ENCODE measurements at places on chromosomes 12 and 14. TPM values are rescaled to one million over a fixed set of nuclear protein-coding genes. Genes with fewer than 3 reads are reported as not detected.

APOF gene
- not detected for total RNA-seq

KLRC2 gene
- total RNA-seq = not detected

CATSPERB gene
- total RNA-seq = 2.8 TPM

DNA sequence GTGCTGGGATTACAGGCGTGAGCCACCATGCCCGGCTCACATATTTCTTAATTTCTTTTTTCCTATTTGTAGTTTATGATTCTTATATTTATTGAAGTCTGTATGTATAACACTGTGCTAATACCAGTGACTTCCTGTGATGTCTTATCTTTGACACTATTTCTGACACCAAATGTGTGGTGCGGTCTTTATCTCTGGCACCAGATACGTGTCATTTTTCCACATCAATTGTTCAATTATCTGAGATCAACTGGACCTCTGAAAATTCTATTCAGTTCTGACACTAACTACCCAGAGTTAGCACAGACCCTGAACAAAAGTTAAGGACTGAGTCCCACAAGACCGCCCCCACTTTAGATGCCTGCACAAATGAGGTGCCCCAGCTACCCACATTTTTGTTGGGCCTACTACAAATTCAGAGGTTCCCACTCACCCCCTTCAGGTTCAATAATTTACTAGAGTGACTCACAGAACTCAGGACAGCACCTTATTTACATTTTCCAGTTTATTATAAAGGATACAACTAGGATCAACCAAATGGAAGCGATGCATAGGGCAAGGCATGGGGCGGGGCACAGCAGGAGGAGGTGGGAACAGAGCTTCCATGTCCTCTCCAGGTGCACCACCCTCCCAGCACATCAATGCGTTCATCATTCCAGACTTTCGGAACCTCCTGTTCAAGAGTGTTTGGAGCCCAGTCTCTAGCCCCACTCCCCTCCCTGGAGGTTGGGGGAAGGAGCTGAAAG is 11.6 kb upstream of the SRSF9 start:
- no peak for DNase-seq
- no peak overlapping the region for H3K27ac ChIP-seq
- no peaks in the 10 kb centered on the region for H3K36me3 ChIP-seq
- no peaks in the 10 kb centered on the region for H3K4me1 ChIP-seq
- no peak overlapping the region for H3K4me3 ChIP-seq

GRCh38 chr14:97705976-97706375 is 908.8 kb downstream of the VRK1 start:
- H3K4me1 ChIP-seq = peaks cover 8% of the 10 kb centered on the region
- H3K36me3 ChIP-seq = no peaks in the 10 kb centered on the region
- DNase-seq = no peak
- H3K27ac ChIP-seq = no peak overlapping the region
- no peak overlapping the region for H3K4me3 ChIP-seq
- H3K27me3 ChIP-seq = no peaks in the 10 kb centered on the region

DNA sequence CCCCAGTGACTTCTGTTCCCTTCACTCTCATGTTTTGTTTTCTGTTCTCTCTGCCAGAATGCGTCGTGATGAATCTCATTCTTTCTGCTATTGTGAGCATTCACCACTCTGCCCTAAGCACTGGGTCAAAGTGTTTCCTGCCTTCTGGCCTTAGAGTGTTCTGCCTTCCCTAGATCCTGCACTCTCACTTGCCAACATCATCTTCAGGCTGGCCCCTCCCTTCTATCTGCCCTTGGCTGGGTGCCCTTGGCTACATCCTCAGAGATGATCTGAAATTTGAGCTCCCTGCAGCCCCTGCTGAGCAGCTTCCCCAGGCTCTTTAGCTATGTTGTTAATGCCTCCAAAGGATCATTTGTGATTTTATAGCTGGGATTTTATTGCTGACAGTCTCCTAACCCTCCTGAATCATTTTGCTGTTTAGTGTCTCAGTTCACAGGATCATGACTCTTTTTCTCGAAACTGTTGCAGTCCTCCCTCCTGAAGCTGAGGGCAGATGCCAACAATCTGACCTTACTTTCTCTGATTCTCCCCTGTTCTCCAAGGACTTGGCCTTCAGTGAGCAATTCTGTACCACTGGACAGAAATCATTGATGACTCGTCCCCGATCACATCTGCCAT is 4.5 kb downstream of the DHRS2 start:
- DNase-seq = no peak
- no peaks in the 10 kb centered on the region for H3K36me3 ChIP-seq
- H3K4me1 ChIP-seq = no peaks in the 10 kb centered on the region
- H3K4me3 ChIP-seq = no peak overlapping the region
- no peak overlapping the region for H3K27ac ChIP-seq
- no peaks in the 10 kb centered on the region for H3K27me3 ChIP-seq

- DNase-seq = no peak
- H3K36me3 ChIP-seq = no peaks in the 10 kb centered on the region
- no peak overlapping the region for H3K4me3 ChIP-seq
Measured at GRCh38 chr12:94867066-94867855, 136.2 kb downstream of the NDUFA12 start.

DNA sequence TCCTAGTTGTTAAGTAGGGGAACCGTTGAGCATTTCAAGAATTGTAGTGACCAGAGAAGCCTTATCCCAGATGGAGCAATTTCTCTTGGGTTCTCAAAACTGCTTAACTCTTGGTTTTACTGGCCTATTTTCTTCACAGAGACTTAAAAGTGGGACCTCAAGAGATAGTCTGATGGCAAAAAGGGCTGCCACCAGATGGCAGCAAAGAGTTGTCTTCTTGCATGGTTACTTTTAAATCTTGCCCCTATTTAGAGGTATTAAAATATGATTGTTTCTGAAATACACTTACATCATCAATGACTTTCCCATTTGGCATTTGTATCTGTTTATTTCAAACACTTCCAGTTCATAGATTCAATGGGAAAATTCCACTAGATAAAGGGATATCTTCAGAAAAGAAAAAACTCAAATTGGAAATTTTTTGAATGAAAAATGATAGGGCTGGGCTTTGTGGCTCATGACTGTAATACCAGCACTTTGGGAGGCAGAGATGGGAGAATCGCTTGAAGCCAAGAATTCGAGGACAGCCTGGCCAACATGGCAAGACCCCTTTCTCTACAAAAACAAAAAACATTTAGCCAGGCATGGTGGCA is 69.9 kb upstream of the CNTN1 start:
- H3K36me3 ChIP-seq = no peaks in the 10 kb centered on the region
- peak; percentile 48 for DNase-seq
- H3K4me3 ChIP-seq = no peak overlapping the region
- no peaks in the 10 kb centered on the region for H3K27me3 ChIP-seq

- H3K27ac ChIP-seq = no peak overlapping the region
- H3K27me3 ChIP-seq = peaks cover 6% of the 10 kb centered on the region
- no peaks in the 10 kb centered on the region for H3K36me3 ChIP-seq
- no peak overlapping the region for H3K4me3 ChIP-seq
- H3K4me1 ChIP-seq = no peaks in the 10 kb centered on the region
- no peak for DNase-seq
Measured at GRCh38 chr12:130198026-130198662, 35.9 kb downstream of the FZD10 start.

DNA sequence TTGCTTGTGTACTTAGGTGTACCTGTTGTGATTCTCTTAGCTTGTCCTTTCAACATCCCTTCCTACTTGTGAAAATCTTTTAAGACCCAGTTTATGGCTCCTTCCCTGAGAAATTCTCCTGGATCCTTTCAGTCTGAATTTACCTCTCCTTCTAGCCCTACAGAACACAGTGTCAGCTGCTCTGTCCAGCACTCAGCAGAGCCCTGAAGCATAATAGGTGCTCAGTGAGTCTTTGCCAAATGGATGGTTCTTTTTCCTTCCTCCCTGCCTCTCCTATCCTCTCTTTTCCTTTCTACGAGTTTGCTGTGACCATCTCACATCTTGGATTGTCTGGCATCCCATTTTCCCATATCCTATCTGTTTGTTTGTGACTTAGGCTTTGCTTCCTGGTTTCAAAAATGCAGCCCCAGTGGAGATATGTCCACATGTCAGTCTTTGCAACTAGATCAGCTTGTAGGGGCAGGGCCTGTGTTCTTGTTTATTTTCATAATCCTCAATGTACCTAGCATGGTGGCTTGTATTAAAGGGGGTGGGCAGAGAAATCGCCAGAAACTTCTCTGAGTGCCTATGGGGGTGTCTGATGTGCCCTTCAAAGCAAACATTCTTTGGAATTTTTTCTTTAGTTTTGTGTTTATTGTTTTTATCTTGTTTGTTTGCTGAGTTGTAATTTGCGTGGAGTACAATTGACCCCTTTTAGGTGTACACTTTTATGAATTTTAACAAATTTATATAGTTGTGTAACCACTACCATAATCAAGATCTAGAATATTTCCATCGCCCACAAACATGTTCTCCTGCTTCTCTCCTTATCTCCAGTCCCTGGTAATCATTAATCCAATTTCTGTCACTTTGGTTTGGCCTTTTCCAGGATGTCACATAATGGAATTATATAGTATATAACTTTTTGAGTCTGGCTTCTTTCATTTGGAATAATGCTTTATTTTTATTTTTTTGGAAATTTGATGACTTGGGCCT is 62.8 kb downstream of the SMOC1 start:
- H3K36me3 ChIP-seq = no peaks in the 10 kb centered on the region
- H3K27ac ChIP-seq = no peak overlapping the region
- H3K4me3 ChIP-seq = no peak overlapping the region
- DNase-seq = no peak
- H3K27me3 ChIP-seq = peaks cover 10% of the 10 kb centered on the region

- DNase-seq = no peak
- no peaks in the 10 kb centered on the region for H3K4me1 ChIP-seq
- H3K27ac ChIP-seq = no peak overlapping the region
- H3K4me3 ChIP-seq = no peak overlapping the region
- no peaks in the 10 kb centered on the region for H3K27me3 ChIP-seq
- no peaks in the 10 kb centered on the region for H3K36me3 ChIP-seq
Measured at GRCh38 chr12:44500423-44500822, 375.7 kb downstream of the NELL2 start.

OTOGL gene
- total RNA-seq = 0.32 TPM

- DNase-seq = peak; percentile 36
- H3K36me3 ChIP-seq = peaks cover 30% of the 10 kb centered on the region
- H3K27me3 ChIP-seq = no peaks in the 10 kb centered on the region
Measured at GRCh38 chr14:105146976-105147635, 21.5 kb downstream of the JAG2 start.

- no peak overlapping the region for H3K27ac ChIP-seq
- no peaks in the 10 kb centered on the region for H3K27me3 ChIP-seq
- no peaks in the 10 kb centered on the region for H3K4me1 ChIP-seq
- H3K36me3 ChIP-seq = no peaks in the 10 kb centered on the region
Measured at GRCh38 chr12:13537623-13538022, 341.1 kb downstream of the EMP1 start.

GRCh38 chr14:63453443-63453936 is 89.7 kb downstream of the PPP2R5E start:
- peak overlapping the region; percentile 47 for H3K27ac ChIP-seq
- no peak overlapping the region for H3K4me3 ChIP-seq
- H3K36me3 ChIP-seq = peaks cover 4% of the 10 kb centered on the region
- peaks cover 29% of the 10 kb centered on the region for H3K4me1 ChIP-seq
- DNase-seq = no peak
- H3K27me3 ChIP-seq = no peaks in the 10 kb centered on the region

- H3K4me3 ChIP-seq = no peak overlapping the region
- no peak for DNase-seq
- no peaks in the 10 kb centered on the region for H3K4me1 ChIP-seq
- no peaks in the 10 kb centered on the region for H3K36me3 ChIP-seq
- no peaks in the 10 kb centered on the region for H3K27me3 ChIP-seq
Measured at GRCh38 chr14:87386524-87386923, 606.5 kb downstream of the GALC start.

DNA sequence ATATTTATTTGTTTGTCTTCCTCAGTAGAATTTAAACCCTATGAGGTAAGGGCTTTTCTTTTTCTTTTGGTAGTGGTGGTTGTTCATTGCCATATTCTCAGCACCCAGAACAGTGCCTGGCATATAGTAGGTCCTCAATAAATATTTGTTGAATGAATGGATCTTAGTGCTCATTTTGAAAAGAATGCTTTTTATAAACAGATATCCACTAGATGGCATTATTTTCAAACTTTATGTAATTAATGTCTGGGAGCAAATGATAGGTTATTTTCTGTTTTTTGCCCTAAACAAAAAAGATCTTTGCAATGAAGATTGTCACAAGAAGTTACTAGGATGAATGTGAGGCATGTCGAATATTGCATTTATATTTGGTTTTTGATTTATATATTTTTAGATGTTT is 64.1 kb downstream of the RAD51B start:
- no peak overlapping the region for H3K27ac ChIP-seq
- H3K36me3 ChIP-seq = no peaks in the 10 kb centered on the region
- peaks cover 7% of the 10 kb centered on the region for H3K4me1 ChIP-seq
- H3K4me3 ChIP-seq = no peak overlapping the region

LRRIQ1 gene
- total RNA-seq = 10.6 TPM

DNA sequence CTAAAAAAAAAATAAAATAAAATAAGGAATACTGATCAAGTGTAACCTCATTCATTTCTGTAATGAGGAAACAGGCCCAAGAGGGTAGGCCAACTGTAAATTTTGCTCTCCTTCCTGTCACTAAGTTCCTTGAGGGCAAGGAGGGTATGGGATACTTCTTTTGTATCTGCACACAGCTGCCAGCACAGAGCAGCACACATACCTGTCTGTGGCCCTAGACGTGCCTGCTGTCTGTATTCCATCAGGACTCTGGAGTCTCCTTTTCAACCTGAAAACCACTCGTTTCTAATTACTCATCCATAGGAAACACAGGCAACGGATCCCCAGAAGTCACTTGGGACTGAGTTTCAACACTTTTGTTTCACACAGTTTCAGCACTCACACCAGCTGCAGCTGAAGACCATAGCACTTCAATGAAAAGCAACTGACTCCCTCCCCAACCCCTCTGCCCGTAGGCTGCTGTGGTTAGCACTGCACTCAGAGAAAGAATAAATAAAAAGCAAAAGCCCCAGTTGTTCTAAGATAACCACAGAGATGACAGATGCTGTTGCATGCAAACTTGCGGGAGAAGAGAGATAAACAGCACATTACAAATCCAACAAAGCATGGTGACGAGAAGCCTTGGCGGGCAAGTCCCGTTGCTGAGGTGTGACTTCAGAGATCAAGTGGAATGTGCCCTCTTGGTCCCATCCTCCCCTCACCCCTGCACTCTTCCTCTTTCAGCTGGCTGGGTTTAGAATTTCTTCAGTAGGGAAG is 24.9 kb downstream of the CRACR2A start:
- H3K4me1 ChIP-seq = peaks cover 35% of the 10 kb centered on the region
- H3K4me3 ChIP-seq = no peak overlapping the region
- no peaks in the 10 kb centered on the region for H3K36me3 ChIP-seq
- H3K27me3 ChIP-seq = no peaks in the 10 kb centered on the region
- no peak for DNase-seq

- DNase-seq = no peak
- H3K27me3 ChIP-seq = no peaks in the 10 kb centered on the region
- peaks cover 2% of the 10 kb centered on the region for H3K4me1 ChIP-seq
- H3K27ac ChIP-seq = no peak overlapping the region
- no peak overlapping the region for H3K4me3 ChIP-seq
- H3K36me3 ChIP-seq = no peaks in the 10 kb centered on the region
Measured at GRCh38 chr14:21910260-21910659, 236.6 kb upstream of the OR4E1 start.

GRCh38 chr14:94474581-94475031 is 1.4 kb downstream of the SERPINA9 start:
- DNase-seq = no peak
- no peaks in the 10 kb centered on the region for H3K4me1 ChIP-seq
- peaks cover 4% of the 10 kb centered on the region for H3K27me3 ChIP-seq
- no peak overlapping the region for H3K4me3 ChIP-seq
- no peak overlapping the region for H3K27ac ChIP-seq

BDKRB2 gene
- 1.3 TPM for total RNA-seq

GRCh38 chr12:72937486-72937885 is 665.3 kb downstream of the TRHDE start:
- H3K36me3 ChIP-seq = no peaks in the 10 kb centered on the region
- H3K4me3 ChIP-seq = no peak overlapping the region
- no peak overlapping the region for H3K27ac ChIP-seq
- DNase-seq = no peak

All from lower lobe of right lung (tissue), 2 donors.